ENCODE measurements at places on chromosomes 16 and 17. TPM values are rescaled to one million over a fixed set of nuclear protein-coding genes. Genes with fewer than 3 reads are reported as not detected.
A peak's percentile ranks its signal among the peaks of the same experiment; 100 is the strongest.

Gene SULT1A2
- total RNA-seq = 0.60 TPM

DNA sequence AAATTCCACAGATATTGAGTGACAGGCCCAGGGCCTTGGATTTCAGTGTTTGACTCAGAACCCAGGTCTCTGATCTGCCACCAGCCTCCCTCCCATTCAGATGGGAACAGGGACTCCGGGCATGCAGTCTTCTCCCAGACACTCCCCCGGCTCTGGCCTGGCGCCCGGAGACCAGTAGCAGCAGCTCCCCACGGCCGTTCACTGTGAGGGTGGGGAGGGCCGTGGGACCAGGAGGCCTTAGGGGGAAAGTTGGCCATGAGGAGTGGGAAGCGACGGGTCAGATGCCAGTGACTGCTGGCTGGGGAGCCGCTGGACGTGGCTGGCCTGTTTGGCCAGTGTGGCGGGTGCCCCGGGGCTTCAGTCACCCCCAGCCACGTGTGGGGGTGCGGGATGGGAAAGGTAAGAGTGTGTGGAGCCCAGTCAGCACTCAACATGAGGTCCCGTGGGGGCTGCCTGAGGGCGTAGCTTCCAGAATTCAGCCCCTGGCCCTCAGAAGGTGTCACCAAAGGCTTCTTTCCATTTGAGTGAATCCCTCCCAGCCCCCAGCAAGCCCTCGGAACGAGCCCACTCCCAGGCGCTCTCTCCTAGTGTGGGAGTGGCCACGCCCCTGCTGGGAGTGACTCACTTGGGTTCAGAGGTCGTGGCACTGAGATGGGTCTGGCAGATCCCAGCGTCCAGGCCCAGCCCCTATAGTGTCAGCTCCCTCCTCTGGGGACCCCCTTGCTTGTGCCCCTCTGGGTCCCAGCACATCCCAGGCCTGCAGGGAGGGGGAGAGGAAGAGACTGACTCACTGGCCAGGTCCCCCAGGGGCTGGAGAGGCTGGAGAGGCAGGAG lies 309.4 kb downstream of the SEC14L1 start:
- DNase-seq = peak; percentile 90
- peak overlapping the region; percentile 20 for H3K4me3 ChIP-seq
- no peaks in the 10 kb centered on the region for H3K27me3 ChIP-seq
- H3K27ac ChIP-seq = peak overlapping the region; percentile 82
- H3K4me1 ChIP-seq = peaks cover 72% of the 10 kb centered on the region
- H3K36me3 ChIP-seq = no peaks in the 10 kb centered on the region

Gene KCNG4
- total RNA-seq = not detected

- H3K4me1 ChIP-seq = peaks cover 1% of the 10 kb centered on the region
- DNase-seq = no peak
- peak overlapping the region; percentile 68 for H3K27ac ChIP-seq
Measured at GRCh38 chr16:56633535-56633934, 1.1 kb downstream of the MT1M start.

Gene MEIOC
- total RNA-seq = not detected

- no peaks in the 10 kb centered on the region for H3K4me1 ChIP-seq
- no peak for DNase-seq
- H3K36me3 ChIP-seq = no peaks in the 10 kb centered on the region
- H3K27me3 ChIP-seq = no peaks in the 10 kb centered on the region
- H3K4me3 ChIP-seq = no peak overlapping the region
Measured at GRCh38 chr16:5738586-5738985, 641.0 kb upstream of the EEF2KMT start.

GRCh38 chr17:83155128-83156121 lies 76.0 kb downstream of the METRNL start:
- H3K4me3 ChIP-seq = no peak overlapping the region
- no peak overlapping the region for H3K27ac ChIP-seq
- H3K27me3 ChIP-seq = no peaks in the 10 kb centered on the region
- no peaks in the 10 kb centered on the region for H3K36me3 ChIP-seq
- H3K4me1 ChIP-seq = no peaks in the 10 kb centered on the region

GRCh38 chr17:47820033-47820789 lies 1.4 kb downstream of the OSBPL7 start:
- peaks cover 57% of the 10 kb centered on the region for H3K36me3 ChIP-seq
- no peak overlapping the region for H3K27ac ChIP-seq
- no peaks in the 10 kb centered on the region for H3K27me3 ChIP-seq
- peak; percentile 51 for DNase-seq
- no peak overlapping the region for H3K4me3 ChIP-seq

- no peaks in the 10 kb centered on the region for H3K27me3 ChIP-seq
- H3K4me1 ChIP-seq = no peaks in the 10 kb centered on the region
- no peaks in the 10 kb centered on the region for H3K36me3 ChIP-seq
- H3K27ac ChIP-seq = no peak overlapping the region
- DNase-seq = no peak
- no peak overlapping the region for H3K4me3 ChIP-seq
Measured at GRCh38 chr17:34366529-34367107, 3.6 kb upstream of the CCL1 start.

DNA sequence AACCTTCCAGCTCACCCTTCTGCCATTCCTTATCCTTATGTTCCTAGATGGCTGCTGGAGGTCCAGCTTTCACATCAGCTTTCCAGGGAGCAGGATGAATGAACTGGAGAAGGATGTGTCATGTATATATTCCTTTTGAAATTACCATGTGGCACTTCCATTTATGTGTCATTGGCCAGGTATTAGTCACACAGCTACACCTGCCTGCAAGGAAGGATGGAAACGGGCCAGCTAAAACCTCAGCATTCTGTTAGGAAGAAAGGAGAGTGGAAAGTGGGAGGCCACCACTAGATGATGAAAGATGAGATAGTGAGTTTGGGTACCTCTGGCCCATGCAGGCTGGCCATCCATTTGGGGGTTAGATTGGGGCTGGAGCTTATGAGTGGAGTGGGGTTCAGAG lies 67.5 kb downstream of the KSR1 start:
- DNase-seq = no peak
- H3K4me1 ChIP-seq = peaks cover 9% of the 10 kb centered on the region
- H3K27ac ChIP-seq = no peak overlapping the region
- H3K27me3 ChIP-seq = no peaks in the 10 kb centered on the region
- H3K36me3 ChIP-seq = no peaks in the 10 kb centered on the region

Data from heart left ventricle (tissue), 16 donors.